K562 (cell line): ENCODE measurements at places on chromosomes 4 and X.
A peak's percentile ranks its signal among the peaks of the same experiment; 100 is the strongest.

- no peak for DNase-seq
Observed at GRCh38 chr4:79298484-79298883, 27.4 kb downstream of the NAA11 start.

- DNase-seq: no peak
Observed at GRCh38 chrX:9942086-9942485, 25.1 kb upstream of the CLDN34 start.

- no peak for DNase-seq
Observed at GRCh38 chr4:151192556-151193235, 84.3 kb upstream of the PRSS48 start.

GRCh38 chrX:20320461-20321159, 53.9 kb upstream of the RPS6KA3 start:
- no peak for DNase-seq

- DNase-seq: no peak
Observed at GRCh38 chr4:136920092-136920881, 612.0 kb downstream of the PCDH18 start.

- DNase-seq: no peak
Observed at GRCh38 chr4:26030780-26031179, 116.8 kb downstream of the SMIM20 start.

GRCh38 chr4:6986781-6987587, 56.2 kb upstream of the TADA2B start:
- peak; percentile 96 for DNase-seq

DNA sequence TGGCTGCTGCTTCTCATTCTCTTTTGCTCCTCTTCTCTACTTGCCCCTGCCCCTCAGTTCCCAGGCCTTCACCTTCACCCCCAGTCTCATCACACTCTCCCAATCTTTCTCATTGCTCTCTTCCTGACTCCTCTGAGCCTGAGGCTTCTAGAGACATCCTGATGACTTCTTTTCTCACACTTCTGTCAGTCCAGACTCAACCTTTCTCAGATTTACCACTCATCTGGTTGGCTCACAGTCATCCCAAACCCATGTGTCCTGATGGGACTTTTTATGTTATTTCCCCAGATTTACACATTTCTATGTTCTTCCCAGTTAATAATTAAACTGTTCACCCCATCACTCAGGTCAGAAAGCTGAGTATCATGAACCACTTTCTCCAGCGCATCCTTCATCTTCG, 68.0 kb downstream of the TMA16 start:
- DNase-seq: no peak

GRCh38 chrX:55841962-55842752, 124.6 kb downstream of the RRAGB start:
- no peak for DNase-seq

DNA sequence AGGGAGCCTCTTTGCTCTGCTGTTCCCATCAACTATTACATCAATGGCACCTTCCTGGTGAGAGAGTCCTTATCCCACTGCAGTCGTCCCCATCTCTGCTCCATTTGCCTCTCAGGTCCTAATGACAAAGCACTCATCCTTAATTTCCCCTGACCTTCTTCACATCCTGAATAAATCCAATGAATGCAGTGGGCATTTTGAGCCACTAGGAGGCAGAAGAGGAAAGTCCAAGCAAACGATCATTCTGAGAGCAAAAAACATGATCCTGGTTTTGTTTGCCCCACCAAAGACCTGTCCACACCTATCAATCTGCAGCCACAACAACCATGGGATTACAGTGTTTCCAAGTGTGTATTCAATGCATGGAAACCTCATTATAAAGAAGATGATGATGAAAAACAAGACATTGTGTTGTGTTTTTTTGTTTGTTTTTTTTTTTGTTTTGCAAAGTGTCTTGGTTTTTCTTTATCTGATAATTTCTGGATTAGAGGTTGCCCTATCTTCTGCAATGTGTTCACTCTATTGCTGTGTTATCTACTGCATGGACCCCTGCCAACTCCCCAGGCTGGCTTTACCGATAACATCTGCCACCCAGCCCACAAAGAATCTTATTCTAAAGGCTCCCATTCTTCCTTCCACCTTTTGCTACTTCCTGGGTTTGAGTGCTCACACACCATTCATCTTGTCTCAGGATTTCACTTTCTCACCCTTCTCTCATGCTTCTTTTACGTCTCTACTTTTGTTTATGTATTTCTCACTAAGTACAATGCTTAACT, 207.2 kb downstream of the NLGN4X start:
- no peak for DNase-seq

- DNase-seq: no peak
Observed at GRCh38 chr4:13917015-13917414, 289.5 kb upstream of the BOD1L1 start.

GRCh38 chr4:30718021-30718542, 2.1 kb upstream of the PCDH7 start:
- DNase-seq: no peak
